ENCODE measurements at places on chromosomes 6 and 20. TPM values are rescaled to one million over a fixed set of nuclear protein-coding genes. Genes with fewer than 3 reads are reported as not detected.
A peak's percentile ranks its signal among the peaks of the same experiment; 100 is the strongest.

The CD93 gene
- total RNA-seq, result 37.0 TPM

The SLC17A4 gene
- not detected for total RNA-seq

The CD24 gene
- total RNA-seq, result 0.75 TPM

The ADGRF1 gene
- total RNA-seq, result not detected

The PRKN gene
- total RNA-seq, result 20.6 TPM

The OTOR gene
- not detected for total RNA-seq

The BANF2 gene
- total RNA-seq, result not detected

The ADGRF4 gene
- total RNA-seq, result not detected

The IL20RA gene
- 9.1 TPM for total RNA-seq

DNA sequence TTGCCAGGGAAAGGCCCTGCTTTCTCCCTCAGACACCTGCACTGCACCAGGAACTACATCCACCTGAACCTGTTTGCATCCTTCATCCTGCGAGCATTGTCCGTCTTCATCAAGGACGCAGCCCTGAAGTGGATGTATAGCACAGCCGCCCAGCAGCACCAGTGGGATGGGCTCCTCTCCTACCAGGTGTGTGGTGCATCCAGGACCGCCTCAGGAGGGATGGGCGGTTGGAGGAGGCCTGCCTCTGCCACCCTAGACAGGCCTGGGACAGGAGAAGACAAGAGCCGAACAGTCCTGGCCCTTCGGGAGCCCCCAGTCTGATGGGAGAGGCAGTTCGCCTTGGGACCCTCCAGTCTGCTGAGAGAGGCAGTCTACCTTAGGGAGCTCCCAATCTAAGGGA, 24.2 kb downstream of the GLP1R start:
- DNase-seq, result no peak

- peak; percentile 30 for DNase-seq
Measured at GRCh38 chr20:35602851-35603495, 12.7 kb upstream of the SPAG4 start.

DNA sequence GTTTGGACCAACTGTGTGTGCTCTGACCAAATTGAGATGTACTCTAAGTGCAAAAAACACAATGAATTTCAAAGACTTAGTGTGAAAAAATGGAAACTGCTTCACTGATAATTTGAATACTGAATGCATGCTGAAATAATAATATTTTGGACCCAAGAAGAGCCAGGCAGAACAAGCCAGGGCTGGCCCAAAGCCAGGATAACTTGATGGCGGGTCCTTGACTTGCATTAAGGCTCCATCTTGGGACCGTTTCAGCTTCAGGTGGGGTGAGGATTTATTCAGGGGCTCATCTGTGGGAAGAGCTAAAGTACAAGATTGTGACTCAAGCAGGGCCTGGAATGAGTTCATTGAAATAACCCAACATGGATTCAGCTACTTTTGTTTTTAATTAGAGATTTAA, 921.9 kb downstream of the QKI start:
- DNase-seq, result no peak

DNA sequence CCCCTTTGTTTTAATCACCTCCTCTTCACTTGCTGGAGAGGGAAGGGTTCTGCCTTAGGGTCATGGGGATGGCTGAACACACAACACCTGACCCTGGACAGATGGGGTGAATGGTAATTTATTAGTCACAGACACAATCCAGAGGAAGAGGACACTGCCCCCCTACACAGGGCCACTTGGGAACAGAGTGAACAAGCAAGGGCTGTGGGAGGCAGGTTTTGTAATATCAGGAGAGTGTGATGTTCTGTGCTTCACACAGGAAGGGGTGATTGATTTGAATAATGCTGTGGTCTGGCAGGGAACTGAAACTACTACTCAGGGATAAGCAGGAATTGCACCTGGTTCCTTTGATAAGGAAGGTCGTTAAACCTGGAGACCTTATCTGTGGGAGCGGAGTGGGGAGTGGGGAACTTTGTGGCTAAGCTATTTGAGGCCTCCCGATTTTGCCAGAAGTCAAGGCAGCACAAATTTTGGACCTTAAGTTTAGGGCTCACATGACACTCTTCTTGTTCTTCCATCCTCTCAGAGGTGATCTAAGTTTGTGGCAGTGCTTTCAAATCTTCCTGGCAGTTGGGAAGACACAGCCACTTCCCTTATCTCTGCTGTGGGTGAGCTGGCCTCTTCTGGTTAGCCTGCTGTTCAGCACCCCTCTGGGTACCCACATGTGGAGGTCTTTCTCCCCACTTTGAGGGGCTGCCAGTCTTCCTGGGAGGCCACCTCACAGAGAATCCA, 77.8 kb downstream of the CD164 start:
- no peak for DNase-seq

GRCh38 chr6:151100326-151100725, 139.4 kb upstream of the AKAP12 start:
- DNase-seq, result no peak

GRCh38 chr6:110332281-110332680, 25.9 kb downstream of the METTL24 start:
- no peak for DNase-seq

DNA sequence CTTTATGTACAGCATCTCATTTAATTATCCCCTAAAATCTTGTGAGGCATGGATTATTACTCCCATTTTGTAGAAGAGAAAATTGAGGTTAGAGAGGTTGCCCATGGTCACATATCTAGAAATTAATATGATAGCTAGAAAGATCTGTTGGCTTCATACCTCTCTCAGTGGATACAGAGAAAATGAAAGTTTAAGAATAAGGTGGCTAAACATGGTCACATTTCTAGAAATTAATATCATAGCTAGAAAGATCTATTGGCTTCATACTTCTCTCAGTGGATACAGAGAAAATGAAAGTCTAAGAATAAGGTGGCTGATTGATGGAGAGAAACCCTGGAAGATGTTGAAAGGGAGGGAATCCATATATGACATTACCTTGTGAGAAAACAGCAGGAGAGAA, 260.7 kb upstream of the MAN1A1 start:
- DNase-seq, result no peak

GRCh38 chr6:3139090-3139903, 18.0 kb downstream of the TUBB2A start:
- peak; percentile 64 for DNase-seq

- DNase-seq, result no peak
Measured at GRCh38 chr6:14070457-14070856, 47.1 kb upstream of the CD83 start.

DNA sequence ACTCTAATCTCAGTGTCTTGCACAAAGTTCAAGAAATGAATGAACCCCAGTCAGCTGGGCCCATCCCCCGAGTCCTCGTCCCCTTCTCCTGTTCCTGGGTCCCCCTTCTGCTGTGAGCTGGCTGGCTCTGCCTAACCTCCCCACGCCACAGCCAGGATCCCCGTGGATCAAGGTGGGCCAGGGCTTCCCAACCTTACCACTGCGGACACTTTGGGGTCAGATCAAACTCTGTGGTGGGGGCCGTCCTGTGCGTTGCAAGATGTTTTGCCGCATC, 116.2 kb downstream of the SULF2 start:
- DNase-seq, result no peak

Data from Right ventricle myocardium superior (tissue), 1 donor.